ENCODE measurements at places on chromosomes 5 and 9.

DNA sequence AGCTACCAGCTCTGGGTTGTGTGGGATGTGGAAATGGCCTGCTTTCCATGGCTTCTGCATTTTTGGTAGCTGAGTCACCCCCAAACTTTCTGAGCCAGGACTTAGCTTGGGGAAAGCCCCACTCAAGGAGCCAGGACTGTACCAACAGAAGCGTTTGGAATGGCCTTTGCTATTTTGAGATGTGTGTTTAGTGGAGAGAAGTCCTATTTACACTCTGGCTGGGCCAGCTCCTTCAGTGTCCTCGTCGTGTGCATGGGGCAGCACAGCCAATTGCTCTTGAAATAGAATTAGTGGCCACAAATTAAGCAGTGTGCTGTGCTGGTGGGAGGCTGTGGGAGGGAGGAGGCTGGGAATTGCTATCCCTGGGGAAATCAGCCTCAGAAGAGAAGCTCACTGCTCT is 51.6 kb downstream of the ENTREP1 start:
- DNase-seq, result no peak

DNA sequence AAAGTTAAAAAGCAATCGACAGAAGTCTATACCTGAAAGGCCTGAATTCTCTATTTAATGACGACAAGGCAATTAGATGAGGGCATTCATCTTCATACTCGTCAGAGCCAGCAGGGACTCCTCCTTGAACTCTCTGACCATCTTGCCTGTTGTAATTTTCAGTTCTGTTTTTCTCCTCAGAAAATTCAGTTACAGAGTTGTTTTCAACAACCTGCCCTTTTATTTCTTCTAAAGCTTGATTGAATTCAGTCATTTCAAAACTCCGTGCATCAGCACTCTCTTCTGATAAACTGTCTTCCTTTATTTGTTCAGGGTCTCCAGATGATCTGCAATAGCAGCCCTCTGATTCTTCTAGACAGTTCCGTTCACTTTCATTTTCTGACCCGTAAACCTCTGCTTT is 15.6 kb downstream of the RIOK2 start:
- no peak for DNase-seq

GRCh38 chr9:4530375-4530774 is 40.1 kb downstream of the SLC1A1 start:
- no peak for DNase-seq

GRCh38 chr5:18961234-18961633 is 1026.8 kb downstream of the CDH18 start:
- no peak for DNase-seq

- no peak for DNase-seq
These were observed 209.3 kb downstream of the ZNF608 start for GRCh38 chr5:124537107-124537506.

DNA sequence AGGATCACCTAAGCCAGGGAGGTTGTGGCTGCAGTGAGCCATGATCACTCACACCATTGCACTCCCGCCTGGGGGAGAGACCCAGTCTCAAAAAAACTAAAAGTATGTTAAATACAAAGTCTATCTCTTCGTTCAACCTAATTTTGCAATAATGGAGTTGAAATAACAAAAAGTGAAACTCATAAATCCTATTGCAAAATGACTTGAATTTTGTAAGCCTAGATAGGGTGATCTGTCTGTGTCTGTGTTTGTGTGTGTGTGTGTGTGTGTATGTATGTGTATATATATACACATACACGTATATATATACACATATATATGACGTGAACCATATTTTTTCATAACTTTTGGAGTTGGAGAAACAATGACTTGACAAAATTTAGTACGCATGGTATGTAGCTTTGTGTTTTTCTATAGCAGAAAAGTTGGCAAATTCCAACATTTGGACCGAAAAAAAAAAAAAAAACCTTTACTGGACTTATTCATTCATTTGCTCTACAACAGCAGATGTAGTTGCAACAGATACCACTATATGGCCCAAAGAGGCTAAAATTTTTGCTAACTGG is 76.9 kb upstream of the CDH6 start:
- DNase-seq, result no peak

GRCh38 chr5:164041105-164041504 is 535.7 kb downstream of the MAT2B start:
- DNase-seq, result no peak

DNA sequence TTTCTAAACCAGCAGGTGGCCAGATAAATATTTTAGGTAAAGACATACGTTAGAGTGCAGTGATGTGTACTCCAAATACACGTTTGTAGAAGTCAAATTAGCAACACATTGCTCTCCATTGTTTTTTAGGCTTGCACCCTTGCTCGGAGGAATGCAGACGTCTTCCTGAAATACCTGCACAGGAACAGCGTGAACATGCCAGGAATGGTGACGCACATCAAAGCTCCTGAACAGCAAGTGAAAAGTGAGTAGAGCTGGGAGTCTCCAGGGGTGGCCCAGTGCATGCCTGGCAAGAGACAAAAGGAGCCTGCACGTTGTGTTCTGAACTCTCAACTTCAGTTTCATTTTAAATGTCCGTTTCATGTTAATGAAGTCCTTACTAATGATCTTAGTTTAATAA is 207.5 kb upstream of the OTULINL start:
- DNase-seq, result no peak

DNA sequence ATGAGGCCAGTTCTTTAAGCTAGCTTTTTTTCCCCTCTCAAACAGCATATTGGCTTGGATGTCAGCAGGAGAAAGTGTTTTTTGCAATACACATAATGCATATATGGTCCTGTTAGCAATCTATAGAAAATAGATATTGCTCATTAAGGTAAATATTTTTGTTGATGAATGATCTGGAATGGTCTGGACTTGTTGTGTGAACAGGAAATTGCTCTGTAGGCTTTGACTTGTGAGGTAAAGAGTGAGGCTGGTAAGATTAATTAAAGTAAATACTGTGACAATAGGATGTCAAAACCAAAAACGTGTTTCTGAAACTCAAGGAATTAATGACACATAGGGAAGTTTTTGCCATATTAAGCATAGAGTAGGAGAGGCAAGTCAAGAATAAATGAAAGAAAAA is 176.0 kb downstream of the TRIO start:
- DNase-seq, result no peak

- DNase-seq, result no peak
These were observed 11.7 kb downstream of the SOX30 start for GRCh38 chr5:157640406-157641066.

- no peak for DNase-seq
These were observed 45.5 kb upstream of the IFNE start for GRCh38 chr9:21527579-21527978.

DNA sequence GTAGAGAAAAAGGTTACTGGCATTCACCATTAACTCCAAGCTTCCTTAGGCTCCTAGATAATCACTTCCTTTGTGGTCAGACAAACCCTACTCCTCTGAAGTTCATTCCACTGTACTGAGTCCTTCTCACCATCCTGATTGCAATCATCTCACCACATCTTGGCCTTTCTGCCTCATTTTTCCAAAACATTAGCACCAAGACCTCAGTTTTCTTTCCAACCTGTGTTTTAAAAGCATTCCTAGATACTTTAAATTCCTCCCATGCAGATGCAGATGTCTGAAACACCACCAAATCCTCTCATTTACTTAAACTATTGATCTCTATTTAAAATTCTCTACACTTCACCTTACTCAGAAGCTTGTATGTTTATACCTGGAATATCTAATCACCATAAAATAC is 961.3 kb upstream of the CTNND2 start:
- DNase-seq, result no peak

GRCh38 chr5:145991044-145991575 is 54.7 kb downstream of the SH3RF2 start:
- DNase-seq, result no peak

GRCh38 chr9:82295181-82295580 is 306.6 kb downstream of the SPATA31D1 start:
- no peak for DNase-seq

DNA sequence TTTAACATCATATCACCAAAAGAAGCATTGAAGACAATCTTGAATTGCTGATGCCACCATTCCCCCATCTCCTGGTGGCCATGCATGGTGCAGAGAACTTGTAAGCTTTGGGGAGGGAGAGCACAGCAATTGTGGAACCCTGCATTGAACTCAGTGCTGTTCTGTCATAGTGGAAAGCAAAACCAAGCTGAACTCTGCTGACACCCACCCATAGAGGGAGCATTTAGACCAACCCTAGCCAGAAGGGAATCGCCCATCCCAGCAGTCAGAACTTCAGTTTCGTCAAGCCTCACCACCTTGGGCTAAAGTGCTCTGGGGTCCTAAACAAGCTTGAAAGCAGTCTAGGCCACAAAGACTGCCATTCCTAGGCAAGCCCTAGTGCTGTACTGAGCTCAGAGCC is 37.4 kb upstream of the RUSC2 start:
- DNase-seq, result no peak

- DNase-seq, result no peak
These were observed 37.4 kb downstream of the ARHGEF37 start for GRCh38 chr5:149618581-149619248.

DNA sequence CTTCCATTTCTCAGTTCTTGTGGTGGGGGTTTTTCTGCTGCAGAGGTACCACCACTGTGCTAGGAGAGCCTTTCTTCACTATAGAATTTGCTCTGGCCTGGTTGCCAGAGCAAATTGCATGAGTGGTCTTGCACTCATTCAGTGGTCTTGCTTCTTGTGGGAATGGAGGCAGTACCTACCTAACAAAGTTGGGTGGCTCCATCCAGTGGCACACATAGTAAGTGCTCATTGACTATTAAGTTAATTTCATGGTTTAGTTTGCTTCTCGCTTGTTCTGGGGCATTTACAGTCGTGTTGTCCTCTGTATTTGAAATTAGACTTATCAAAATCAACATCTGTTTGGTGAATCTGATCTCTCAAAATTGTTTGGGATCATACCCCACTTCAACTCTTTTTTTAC is 23.0 kb downstream of the SLC28A3 start:
- no peak for DNase-seq

DNA sequence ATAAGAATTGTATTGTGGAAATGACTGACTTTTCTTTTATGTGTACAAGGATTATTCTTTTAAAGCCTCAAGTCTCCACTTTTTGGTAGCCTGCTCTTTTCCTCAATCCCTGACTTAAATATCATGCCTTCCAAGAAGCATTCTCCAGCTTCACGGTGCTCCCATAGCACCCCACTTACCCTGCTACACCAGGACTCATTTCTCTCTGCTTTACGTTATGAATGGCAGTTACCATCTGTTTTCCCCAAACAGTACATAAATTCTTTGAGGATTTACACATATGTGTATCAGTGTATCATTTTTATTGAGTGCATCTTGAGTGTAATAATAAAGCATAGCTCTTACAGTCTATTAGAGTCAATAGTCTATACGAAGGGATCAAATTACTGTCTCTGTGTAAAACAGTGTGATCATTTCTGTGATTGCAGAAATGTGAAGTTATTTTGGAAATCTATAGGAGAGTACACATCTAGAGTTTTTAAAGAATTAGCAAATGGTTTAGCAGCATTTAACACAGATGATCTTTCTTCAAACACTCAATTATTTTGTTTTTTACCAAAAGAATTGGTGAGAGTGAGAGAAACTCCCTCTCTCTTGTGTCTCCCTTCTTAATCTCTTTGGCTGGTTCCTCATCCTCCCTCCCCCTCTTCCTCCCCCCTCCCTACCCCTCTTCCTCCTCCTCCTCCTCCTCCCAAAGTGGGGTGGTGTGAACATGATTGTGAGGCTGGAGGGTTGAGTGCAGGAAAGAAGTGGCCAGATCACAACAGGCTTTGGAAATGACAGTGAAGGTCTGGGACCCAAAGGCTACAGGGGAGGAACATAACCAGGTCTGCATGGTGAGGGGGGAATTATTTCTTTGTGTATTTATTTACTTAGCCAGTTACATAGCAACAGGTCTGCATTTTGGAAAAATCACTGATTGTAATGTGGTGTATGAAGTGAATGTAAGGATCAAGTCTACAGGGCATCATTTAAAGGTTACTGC is 27.6 kb upstream of the ECM2 start:
- no peak for DNase-seq

- no peak for DNase-seq
These were observed 2.3 kb downstream of the SPATA24 start for GRCh38 chr5:139401546-139401945.

DNA sequence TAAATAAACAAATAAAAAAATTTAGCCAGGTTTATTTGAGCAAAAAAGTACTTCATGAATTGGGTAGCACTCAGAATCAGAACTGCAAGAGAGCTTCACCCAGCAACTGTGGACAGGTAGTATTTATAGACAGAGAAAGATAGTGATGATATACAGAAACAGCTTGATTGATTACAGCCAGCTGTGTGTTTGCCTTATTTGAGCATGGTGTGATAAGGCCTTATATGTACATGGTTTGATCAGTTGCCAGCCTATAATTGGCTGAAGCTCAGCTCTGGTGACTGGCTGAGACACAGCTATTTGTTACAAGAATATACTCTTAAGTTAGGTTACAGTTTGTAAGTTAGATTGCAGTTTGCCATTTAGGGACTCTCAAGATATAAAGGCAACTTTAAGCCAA is 34.3 kb upstream of the ARL15 start:
- DNase-seq, result no peak

DNA sequence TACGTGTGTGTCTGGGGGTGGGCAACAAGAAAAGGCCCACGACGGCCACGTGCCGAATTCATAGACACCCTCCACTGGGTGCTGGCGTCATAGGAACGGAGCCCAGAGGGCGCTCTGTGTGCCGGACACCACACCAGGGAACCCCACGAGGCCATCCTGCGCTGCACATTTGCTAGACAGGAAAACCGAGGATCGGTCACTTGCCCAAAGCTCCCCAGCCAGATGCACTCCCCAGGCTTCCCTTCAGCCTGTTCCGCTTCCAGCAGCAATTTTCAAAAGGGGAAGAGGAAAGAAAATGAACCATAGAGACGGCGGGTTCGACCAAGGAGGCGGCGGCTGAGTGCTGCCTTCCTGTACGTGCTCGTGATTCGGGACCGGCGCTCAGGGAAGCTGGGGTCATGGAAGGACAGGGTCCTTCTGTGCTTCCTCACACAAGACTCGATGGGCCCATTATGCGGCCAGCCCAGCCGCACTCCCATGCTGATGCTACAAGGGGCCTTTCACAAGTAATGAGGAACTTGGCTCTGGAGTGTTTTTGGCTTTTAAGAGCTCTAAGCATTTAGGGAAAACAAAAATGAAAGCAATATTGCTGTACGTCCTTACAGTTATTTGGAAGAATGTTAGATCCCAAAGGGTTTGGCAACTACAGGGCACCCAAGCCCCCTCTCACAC is 124.6 kb upstream of the SARDH start:
- peak; percentile 30 for DNase-seq

DNA sequence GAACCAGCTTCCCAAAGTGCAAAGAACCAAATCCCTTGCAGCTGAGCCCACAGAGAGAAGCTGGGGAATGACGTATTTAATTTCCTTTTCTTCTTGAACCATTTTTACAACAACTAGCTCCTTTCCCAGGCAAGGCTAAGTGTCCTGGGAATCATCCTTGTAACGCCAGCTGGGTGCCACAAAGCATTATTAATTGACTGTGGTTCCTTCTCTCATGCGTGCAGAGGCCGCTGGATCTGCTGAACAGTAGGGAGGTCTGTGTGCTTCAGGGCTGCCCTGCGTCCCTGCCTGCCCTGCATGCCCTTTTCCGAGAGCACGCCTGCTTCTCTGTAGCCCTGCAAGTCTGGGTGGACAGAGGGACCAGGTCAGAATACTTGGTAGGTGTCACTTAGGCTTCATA is 124.1 kb upstream of the OTULINL start:
- DNase-seq, result no peak

All from mucosa of descending colon (tissue), 3 donors.